ENCODE measurements at places on chromosomes 3 and 15.

DNA sequence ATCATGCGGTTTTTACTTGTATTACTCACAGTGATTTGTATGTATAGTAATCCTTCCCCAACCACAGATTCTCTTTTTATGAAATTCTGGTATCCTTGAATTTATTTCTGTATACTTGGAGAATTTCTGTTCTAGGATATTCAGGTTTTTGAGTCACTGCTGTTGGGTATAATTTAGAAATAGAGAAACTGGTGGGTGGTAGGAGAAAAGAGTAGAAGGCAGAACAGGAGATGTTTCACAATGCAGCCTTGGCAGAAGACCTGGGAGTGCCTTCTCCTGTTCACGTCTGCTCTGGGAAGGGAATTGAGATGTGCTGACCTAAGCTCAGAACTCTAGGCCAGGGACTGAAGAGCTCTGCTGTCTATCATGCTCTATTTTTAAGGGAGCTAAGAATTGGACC, 193.6 kb downstream of the EPHB1 start:
- no peak for DNase-seq

DNA sequence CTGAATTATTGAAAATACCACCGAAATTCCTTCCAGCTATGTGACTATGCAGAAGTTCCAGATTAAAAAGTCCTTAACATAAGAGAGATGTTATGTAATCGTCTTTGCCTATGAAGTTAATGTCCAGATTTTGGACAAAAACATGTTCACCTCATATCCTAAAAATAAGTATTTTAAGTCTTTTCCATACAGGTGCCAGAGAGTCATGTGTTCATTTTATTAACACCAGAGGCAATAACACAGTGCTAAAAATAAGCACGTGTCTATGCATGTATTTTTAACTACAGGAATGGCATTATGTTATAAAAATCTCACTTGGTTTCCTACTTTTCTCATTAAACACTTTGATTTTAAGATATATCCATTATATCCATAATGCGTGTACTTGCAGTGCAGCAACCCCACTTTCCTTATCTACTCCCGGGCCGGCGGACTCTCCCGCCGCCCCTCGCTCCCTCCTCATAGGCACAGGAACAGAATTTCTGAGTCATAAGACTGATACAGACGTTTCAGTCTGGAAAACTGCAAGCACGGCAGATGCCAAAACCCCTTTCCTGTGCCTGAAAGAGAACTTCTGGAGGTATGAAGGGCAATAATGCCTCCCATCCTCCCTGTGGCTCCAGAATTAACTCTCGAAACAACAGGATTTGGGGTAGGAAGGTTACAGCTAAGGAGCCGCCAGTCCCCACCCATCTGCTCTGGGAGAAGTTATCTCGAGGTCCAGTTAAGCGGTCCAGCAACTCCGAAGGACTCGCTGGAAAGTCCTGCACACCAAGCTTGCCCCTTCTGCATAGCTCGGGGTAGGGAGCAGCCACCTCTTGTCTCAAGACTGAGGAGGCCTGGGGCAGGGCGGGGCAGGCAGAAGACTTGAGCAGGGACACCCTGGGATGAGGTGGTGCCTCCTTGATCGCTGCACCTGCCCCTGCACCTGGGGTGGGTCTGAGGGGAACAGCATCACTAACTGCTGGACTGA, 22.3 kb upstream of the PSTPIP1 start:
- peak; percentile 37 for DNase-seq

DNA sequence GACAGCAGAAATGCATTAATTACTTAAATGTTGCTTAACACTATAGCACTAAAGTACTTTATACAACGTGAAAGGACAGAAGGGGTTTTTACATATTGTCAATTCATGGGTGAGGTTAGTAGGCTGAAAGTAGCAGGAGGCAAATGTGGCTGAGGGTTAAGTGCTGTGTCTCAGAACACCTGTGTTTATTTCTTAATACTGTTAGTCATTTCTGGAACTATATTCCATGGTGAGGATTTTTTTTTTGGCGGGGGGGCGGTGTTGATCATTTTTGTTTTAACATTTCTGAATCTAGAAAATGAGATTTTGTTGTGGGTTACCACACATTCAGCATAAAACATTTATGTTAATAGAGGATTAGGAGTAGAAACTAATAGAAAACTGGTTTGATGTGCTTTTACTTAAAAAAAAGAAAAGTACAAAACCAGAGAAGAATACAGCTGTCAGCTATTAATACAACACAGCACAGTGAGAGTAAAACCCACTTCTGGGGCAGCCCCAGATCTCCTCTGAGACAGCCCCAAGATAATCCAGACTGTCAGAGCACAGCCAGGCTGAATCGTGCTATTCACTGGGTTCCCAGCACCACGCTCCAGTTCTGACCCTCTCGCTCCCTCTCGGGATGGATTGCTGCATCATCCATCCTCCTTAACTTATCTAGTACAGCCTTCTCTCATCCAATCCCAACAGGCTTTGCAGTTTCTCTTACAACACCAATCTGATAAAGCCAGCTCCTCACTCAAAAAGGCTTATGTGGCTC, 307.7 kb downstream of the TUSC7 start:
- DNase-seq, result peak; percentile 43

DNA sequence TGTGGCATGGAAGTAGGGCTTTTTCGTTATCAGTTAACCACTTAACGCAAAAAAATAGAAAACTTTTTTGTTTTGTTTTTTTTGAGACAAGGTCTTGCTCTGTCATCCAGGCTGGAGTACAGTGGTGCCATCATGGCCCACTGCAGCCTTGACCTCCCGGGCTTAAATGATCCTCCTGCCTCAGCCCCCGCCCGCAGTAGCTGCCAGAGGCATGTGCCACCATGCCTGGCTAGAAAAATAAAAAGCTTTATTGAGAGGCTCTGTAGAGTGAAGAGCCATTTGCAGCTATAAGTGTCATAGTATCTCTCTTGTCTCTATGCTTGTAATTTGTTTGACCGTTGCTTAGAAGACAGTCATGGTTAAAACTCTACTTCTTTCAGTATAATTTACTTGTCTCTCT, 13.5 kb downstream of the PPP4R2 start:
- DNase-seq, result no peak

- DNase-seq, result no peak
Measured at GRCh38 chr3:87949189-87949878, 109.5 kb downstream of the CGGBP1 start.

DNA sequence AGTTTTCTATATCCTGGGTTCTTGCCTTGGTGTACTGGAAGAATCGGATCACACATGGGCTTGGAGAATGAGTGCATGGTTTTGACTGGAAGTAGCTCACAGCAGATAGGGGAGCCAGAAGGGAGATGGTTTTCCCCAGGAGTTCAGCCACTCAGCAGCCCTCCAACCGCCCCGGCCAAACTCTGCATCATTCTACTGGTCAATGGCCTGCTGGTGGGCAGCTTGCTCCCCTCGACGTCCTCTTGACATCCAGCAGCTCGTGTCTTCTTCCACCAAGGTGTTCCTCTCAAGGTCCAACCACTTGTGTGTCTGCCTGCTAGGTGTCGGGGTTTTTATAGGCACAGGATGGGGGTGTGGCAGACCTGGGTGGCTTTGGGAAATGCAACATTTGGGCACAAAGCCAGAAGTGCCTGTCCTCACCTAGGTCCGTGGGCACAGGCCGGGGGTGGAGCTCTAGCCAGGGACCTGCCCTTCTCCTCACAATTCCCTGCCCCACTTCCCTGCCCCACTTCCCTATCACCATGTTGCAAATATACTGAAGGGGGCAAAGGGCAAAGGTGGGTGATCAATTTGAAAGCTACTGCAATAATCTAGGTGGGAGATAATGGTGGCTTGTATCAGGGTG, 3.0 kb upstream of the GTPBP8 start:
- no peak for DNase-seq

DNA sequence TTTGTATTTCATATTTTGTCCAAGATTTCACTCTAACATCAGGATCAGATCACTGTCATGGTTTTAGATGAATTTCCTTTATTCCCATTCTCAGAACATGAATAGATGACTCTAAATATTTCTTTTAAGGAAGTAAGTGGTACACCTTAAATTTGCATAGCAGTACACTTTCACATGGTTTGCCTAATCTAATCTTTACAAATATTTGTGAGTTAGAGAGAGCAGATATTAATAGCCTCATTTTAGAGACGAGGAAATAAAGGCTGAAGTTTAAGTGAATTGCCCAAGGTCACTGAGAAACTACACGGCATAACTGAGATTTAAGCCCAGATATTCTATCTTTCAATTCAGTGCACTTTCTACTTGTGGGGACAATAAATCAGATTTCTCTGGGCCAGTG, 14.2 kb downstream of the TERC start:
- no peak for DNase-seq

DNA sequence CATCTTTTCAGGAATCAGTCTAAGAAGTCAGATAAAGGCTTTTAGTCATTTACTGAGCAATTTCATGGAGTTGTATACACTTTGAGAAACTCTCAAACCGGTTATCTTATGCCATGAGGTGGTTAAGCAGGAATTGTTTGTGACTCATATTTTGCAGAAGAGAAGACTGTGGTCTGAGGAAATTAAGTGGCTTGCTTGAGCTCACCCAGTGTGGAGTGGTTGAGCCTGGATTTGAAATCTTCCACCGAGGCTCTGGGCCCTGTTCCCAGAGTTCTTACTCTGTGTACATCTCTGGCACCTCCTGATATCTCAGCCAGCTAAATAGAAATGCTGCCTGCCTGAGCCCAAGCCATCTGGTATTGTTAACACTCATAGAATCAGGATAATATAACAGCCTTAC, 37.8 kb upstream of the BCL6 start:
- DNase-seq, result no peak

DNA sequence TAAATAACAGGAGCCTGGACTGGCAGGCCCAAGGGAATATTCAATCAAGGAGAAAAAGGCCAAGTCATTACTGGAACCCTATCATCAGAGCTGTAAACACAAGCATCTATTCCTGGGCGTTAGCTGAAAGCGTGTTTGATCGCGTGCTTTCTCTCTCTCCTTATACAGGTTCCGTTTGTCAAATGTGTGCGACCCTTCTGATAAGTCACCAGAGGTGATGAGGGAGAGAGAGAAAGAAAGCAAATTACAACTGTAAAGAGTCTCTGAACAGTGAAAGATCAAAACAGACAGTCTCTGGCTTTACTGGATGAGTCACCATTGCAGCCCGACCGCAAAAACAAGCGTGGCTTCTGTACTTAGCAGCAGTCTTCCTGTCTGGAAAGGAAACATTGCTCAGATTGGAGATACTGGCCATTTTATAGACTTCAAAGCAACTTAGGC, 39.5 kb upstream of the TPRG1 start:
- DNase-seq, result no peak

- no peak for DNase-seq
Measured at GRCh38 chr15:94692710-94693109, 461.3 kb downstream of the MCTP2 start.

- no peak for DNase-seq
Measured at GRCh38 chr3:189109145-189109544, 62.6 kb upstream of the TPRG1 start.
